Neural crest cell (in vitro differentiated cells): ENCODE measurements at places on chromosomes 13 and 19.

GRCh38 chr13:83613524-83613923, 268.8 kb downstream of the SLITRK1 start:
- DNase-seq = no peak

DNA sequence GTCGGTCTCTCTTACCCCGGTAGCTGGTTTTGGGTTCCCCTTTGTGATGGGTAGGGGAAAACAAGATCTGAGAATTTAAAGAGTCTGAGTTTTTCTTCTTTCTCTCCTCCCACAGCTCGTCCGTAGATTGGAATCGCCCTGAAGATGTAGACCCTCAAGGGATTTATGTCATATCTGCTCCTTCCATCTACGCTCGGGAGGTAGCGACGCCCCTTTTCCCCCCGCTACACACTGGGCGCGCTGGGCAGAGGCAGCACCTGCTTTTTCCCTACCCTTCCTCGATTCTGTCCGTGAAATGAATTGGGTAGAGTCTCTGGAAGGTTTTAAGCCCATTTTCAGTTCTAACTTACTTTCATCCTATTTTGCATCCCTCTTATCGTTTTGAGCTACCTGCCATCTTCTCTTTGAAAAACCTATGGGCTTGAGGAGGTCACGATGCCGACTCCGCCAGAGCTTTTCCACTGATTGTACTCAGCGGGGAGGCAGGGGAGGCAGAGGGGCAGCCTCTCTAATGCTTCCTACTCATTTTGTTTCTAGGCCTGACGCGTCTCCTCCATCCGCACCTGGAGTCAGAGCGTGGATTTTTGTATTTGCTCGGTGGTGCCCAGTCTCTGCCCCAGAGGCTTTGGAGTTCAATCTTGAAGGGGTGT, 7.1 kb upstream of the SELENOV start:
- DNase-seq = no peak

GRCh38 chr13:98941126-98941525, 36.7 kb downstream of the DOCK9 start:
- no peak for DNase-seq

DNA sequence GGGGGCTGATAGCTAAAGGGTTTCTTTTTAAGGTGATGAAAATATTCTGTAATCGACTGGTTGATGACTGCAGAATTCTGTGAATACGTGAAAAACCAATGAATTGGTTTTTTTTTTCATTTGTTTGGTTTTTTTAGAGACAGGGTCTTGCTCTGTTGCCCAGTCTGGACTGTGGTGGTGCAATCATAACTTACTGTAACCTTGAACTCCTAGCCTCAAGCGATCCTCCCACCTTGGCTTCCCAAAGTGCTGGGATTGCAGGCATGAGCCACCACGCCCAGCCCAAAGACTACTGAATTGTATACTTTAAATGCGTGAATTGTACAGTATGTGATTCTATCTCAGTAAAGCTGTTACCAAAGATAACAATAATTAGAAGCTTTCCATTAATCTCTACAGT, 14.8 kb upstream of the AKAP8 start:
- no peak for DNase-seq

DNA sequence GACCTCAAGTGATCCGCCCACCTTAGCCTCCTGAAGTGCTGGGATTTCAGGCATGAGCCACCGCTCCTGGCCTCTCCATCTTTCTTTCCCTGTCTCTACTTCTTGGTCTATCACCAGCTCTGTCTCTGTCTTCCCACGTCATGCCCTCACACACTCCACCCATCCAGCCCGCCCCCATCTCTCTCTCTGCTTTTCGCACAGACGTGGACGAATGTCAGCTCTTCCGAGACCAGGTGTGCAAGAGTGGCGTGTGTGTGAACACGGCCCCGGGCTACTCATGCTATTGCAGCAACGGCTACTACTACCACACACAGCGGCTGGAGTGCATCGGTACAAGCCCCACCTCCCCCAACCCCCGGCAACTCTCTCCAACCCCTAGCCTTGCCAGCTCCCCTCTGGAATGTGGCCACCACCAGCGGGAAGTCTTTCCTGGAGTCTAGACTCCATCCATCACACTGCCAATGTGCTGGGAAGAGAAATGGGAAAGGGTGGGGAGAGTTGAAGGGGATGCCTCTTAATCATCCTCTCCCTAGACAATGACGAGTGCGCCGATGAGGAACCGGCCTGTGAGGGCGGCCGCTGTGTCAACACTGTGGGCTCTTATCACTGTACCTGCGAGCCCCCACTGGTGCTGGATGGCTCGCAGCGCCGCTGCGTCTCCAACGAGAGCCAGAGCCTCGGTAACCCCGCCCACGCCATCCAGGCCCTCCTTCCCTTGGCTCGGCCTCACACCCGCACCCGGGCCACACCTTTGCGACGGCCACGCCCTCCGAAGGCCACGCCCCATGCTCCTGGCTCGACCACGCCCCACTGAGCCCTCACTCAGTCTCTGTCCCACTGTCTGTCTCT, 22.5 kb downstream of the LTBP4 start:
- DNase-seq = no peak

DNA sequence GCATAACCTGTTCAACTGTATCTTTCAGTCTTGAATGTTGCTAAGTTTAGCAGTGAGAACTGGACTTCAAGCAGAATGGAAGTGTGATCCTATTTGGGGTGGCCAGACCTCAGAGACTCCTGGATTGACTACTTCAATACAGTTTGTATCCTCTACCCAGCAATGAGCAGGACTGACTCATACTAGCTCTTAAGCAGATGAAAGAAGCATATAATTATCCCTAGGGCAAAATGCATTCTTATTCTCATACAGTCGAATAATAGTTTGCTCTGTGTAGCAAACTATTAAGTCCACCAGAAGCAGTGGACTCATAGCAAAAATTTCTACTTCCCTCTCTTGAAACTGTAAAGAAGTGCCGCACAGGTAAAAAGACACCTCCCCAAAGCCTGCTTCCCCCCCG, 46.4 kb upstream of the FAM216B start:
- DNase-seq = no peak

- no peak for DNase-seq
These were observed 27.6 kb downstream of the ZNF541 start for GRCh38 chr19:47545061-47545948.

GRCh38 chr13:41694545-41695301, 237.4 kb downstream of the RGCC start:
- DNase-seq = no peak

DNA sequence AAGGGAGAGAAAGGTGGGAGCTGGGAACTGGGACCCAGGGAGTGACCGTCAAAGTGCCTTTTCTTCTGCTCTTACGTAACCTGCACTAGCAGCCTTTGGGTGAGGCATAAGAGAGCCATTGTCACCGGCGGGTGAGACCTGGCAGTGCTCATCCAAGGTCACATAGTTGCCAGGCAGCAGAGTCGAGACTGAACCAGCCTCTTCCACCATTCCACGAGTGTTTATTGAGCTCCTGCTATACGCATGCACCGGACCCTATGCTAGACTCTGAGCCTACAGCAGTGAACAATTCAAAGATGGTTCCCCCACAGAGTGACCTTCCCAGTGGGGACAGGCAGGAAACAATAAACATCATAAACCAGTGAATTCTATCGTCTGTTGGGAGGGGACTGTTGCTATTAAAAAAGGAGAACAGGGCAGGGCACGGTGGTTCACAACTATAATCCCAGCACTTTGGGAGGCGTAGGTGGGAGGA, 18.6 kb upstream of the STRN4 start:
- no peak for DNase-seq

DNA sequence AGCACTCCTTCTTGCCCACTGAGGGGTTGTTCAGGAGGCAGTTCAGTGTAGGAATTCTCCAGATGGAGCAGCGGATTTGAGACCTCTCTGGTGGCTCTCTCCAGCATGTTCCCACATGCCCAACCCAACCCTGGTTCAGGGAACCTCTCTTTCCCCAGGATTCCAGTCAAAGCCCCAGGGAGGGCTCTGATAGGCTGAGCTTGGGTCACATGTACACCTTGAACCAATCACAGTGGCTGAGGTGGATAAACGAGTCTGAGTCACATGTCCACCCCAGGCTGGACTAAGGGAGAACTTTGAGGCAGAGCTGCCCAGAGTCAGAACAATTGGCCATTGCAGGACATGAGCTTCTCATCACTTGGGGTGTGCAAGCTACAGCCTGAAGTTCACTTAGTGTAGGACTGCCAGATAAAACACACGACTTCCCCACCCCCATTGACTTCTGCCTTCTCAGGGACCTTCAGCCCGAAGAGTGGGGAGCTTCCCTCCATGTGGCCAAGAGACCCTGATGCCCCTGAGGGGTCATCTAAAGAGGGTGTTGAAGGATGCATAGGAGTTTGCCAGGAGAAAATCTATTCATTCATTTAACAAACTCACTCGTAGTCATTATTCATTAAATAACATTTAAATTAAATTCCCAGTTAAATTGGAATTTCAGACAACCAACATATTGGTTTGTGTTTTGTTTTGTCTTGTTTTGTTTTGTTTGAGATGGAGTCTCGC, 4.0 kb upstream of the MAST3 start:
- no peak for DNase-seq

- DNase-seq = no peak
These were observed 611 bp upstream of the LRFN1 start for GRCh38 chr19:39321117-39321831.

DNA sequence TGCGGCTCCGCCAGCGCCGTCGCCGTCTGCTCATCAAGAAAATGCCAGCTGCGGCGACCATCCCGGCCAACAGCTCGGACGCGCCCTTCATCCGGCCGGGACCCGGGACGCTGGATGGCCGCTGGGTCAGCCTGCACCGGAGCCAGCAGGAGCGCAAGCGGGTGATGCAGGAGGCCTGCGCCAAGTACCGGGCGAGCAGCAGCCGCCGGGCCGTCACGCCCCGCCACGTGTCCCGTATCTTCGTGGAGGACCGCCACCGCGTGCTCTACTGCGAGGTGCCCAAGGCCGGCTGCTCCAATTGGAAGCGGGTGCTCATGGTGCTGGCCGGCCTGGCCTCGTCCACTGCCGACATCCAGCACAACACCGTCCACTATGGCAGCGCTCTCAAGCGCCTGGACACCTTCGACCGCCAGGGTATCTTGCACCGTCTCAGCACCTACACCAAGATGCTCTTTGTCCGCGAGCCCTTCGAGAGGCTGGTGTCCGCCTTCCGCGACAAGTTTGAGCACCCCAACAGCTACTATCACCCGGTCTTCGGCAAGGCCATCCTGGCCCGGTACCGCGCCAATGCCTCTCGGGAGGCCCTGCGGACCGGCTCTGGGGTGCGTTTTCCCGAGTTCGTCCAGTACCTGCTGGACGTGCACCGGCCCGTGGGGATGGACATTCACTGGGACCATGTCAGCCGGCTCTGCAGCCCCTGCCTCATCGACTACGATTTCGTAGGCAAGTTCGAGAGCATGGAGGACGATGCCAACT, 24.4 kb upstream of the KCTD15 start:
- no peak for DNase-seq

DNA sequence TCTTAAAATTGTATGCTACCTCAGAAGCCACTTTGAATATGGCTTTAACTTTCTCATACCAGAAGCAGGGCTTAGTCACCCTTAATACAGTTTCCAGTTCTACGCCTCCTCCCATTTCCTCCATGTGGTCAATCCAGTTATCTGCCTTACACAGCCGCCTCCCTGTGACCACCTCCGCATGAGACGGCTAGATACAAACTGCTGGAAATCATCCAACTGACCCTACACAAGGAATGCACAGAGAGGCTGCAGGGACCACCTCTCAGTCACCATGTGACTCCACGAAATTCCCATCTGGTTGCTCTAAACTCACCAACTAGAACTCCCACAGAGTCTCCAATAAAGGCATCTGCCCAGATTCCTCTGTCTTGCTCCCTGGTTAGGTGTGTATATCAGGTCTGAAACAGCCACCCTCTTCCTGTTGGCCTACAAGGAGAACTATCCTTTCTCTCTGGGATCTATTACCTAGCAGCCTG, 6.8 kb downstream of the ZNF564 start:
- DNase-seq = no peak

GRCh38 chr19:718991-719512, 10.3 kb downstream of the PALM start:
- no peak for DNase-seq

DNA sequence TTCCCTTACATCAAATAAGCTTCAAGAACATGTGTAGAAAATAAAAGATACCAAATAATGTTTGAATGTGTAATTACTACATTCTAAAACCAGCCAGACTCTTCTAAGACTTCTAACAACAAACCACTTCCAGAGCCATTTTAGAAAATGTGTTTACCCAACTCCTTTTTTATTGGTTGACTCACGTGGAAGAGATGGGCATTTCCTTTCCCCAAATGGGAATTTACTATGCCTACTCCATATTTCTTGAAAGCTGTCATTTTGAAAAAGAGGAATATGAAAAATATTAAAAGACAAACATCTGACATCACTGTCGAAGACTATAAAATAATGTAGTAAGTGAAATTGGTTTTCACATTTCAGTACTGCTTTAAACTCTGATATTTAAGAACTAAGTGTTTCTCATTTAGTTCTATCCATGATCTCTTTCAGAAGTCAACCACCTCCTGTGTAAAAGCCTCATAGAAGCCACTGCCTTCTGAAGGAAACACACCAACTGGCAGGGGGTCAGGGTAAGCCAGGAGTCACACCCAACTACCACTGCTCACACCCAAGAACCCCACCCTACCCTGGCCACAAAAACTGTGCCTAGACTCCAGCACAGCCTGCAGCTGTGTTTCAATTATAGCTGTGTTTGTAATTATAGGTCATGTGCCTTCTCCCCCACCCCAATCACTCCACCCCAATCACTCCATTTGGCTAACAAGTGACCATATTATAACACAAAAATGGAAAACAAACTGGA, 86.8 kb downstream of the UBL3 start:
- DNase-seq = no peak

DNA sequence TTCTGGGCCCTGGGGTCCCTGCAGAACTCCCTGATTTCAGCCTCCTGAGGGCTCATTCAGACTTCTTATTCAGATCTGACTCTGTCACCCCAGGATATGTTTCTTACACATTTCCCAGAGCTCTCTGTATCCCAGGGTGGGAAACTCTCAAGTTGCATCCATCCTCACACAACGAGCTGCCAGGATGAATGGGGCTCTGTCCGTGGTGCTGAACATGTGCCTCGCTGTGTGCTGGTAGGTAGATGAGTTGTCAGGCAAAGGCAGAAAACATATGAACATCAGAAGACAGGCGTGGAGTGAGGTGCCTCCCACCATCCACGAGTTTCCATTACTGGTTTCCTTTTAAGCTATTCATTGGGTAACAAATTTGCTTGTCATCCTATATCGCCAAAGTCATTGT, 11.4 kb upstream of the IGFL1 start:
- peak; percentile 63 for DNase-seq

- no peak for DNase-seq
These were observed 226.8 kb downstream of the PCDH17 start for GRCh38 chr13:57858376-57858775.

DNA sequence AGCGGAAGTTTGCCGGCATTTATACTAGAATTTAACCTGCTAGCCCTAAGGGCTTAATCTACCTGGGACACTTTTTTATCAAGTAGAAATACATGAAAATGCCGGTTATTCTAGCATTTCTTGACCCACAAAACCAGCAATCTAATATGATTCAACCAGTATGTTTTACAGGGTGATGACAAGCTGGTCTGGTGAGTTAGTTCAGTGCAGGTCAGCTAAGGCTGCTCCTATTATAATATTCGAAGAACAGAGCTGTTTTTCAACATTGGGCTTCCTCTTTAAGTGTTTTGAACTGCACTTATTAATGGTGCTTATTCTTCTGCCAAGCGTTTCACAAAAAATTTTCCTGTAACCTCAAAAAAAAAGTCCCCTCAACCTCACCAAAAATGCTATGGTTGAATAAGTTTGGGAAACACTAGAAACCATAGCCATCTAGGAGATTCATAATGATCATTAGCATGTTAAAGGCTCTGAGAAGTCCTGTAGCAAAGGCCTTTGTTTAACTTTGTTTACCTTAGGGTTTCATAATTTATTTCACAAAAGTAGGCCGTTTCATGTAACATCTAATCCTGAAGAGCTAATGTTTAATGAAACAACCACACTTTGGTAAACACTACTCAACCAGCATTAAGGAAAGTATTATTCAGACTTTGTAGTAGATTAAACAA, 526.6 kb downstream of the KLF12 start:
- no peak for DNase-seq
